ENCODE measurements at places on chromosomes 6 and 20. TPM values are rescaled to one million over a fixed set of nuclear protein-coding genes. Genes with fewer than 3 reads are reported as not detected.

Gene SLC22A16
- 0.08 TPM for total RNA-seq

Gene PTK6
- total RNA-seq, result 1.2 TPM

Gene HUS1B
- 0.51 TPM for total RNA-seq

Gene GNAS-AS1
- 0.08 TPM for total RNA-seq

GRCh38 chr6:7317538-7317937, 4.5 kb upstream of the SSR1 start:
- no peak overlapping the region for H3K27ac ChIP-seq
- H3K36me3 ChIP-seq, result no peaks in the 10 kb centered on the region

GRCh38 chr6:123022975-123023374, 26.9 kb downstream of the CLVS2 start:
- no peak for DNase-seq
- H3K4me3 ChIP-seq, result no peak overlapping the region
- H3K36me3 ChIP-seq, result no peaks in the 10 kb centered on the region
- H3K27me3 ChIP-seq, result no peaks in the 10 kb centered on the region

GRCh38 chr20:16732506-16733152, 2.8 kb downstream of the SNRPB2 start:
- peaks cover 37% of the 10 kb centered on the region for H3K36me3 ChIP-seq
- no peak overlapping the region for H3K27ac ChIP-seq
- peaks cover 5% of the 10 kb centered on the region for H3K4me1 ChIP-seq
- DNase-seq, result no peak

GRCh38 chr20:20680991-20681508, 31.4 kb downstream of the RALGAPA2 start:
- H3K27me3 ChIP-seq, result no peaks in the 10 kb centered on the region
- DNase-seq, result no peak
- H3K36me3 ChIP-seq, result peaks cover 3% of the 10 kb centered on the region

DNA sequence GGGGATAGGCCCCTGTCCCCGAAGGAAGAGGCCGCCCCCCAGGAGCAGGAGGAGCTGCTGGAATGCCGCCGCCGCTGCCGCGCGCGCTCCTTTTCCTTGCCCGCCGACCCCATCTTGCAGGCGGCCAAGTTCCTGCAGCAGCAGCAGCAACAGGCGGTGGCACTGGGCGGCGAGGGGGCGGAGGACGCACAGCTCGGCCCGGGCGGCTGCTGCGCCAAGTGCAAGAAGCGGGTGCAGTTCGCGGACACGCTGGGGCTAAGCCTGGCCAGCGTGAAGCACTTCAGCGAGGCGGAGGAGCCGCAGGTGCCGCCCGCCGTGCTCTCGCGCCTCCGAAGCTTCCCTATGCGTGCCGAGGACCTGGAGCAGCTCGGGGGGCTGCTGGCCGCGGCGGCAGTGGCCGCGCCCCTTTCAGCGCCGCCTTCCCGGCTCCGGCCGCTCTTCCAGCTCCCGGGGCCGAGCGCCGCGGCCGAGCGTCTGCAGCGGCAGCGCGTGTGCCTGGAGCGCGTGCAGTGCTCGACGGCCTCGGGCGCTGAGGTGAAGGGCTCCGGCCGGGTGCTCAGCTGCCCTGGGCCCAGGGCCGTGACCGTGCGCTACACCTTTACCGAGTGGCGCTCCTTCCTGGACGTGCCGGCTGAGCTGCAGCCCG, 630 bp downstream of the PPP1R3G start:
- no peaks in the 10 kb centered on the region for H3K27me3 ChIP-seq
- H3K27ac ChIP-seq, result peak overlapping the region; percentile 90
- DNase-seq, result peak; percentile 46

GRCh38 chr6:7249946-7250643, 62.9 kb downstream of the SSR1 start:
- no peaks in the 10 kb centered on the region for H3K27me3 ChIP-seq
- H3K36me3 ChIP-seq, result peaks cover 33% of the 10 kb centered on the region
- DNase-seq, result no peak
- no peaks in the 10 kb centered on the region for H3K4me1 ChIP-seq

- peaks cover 13% of the 10 kb centered on the region for H3K4me1 ChIP-seq
- H3K36me3 ChIP-seq, result no peaks in the 10 kb centered on the region
- DNase-seq, result no peak
Observed at GRCh38 chr20:63002511-63002910, 4.3 kb downstream of the BHLHE23 start.

GRCh38 chr6:146881228-146882181, 282.7 kb downstream of the ADGB start:
- no peaks in the 10 kb centered on the region for H3K27me3 ChIP-seq
- no peak overlapping the region for H3K27ac ChIP-seq
- DNase-seq, result no peak
- peaks cover 9% of the 10 kb centered on the region for H3K4me1 ChIP-seq

DNA sequence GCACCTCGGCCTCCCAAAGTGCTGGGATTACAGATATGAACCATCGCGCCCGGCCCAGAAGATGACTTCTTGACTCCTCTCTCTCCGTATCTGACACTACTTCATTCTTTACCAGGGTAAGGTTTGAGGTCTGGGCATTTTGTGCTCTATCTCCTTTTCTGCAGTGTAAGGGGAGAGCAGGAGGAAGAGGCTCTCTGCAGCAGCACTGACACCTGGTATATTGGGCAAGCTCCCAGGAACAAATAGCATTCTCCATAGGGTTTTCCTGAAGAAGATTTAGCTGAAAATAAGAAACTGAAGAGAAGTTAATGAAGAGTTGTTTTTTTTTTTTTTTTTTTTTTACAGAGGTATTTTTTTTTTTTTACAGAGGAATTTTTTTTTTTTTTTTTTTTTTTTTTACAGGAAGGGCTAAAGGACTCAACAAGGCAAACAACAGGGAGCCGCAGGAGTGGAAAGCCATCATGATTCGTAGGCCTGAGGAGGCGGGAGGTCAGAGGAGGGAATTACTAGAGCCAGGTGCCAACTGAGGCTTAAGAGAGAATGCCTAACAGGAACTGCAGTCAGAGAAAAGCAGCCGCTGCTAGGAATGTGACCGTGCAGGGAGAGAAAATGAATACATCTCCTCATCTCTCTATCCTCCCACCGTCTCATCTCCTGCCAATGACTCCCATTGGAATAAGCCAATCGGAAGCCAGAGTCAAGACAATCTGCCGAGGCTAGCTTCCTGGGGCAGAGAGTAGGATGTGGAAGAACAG, 34.7 kb upstream of the ADGRF4 start:
- no peak overlapping the region for H3K4me3 ChIP-seq
- peaks cover 8% of the 10 kb centered on the region for H3K27me3 ChIP-seq
- H3K36me3 ChIP-seq, result no peaks in the 10 kb centered on the region
- H3K4me1 ChIP-seq, result no peaks in the 10 kb centered on the region

- no peaks in the 10 kb centered on the region for H3K36me3 ChIP-seq
- no peaks in the 10 kb centered on the region for H3K4me1 ChIP-seq
- no peaks in the 10 kb centered on the region for H3K27me3 ChIP-seq
- DNase-seq, result no peak
- H3K4me3 ChIP-seq, result no peak overlapping the region
Observed at GRCh38 chr6:163355426-163355991, 59.0 kb upstream of the QKI start.

GRCh38 chr20:47468290-47469050, 33.2 kb upstream of the NCOA3 start:
- peaks cover 7% of the 10 kb centered on the region for H3K4me1 ChIP-seq
- H3K36me3 ChIP-seq, result no peaks in the 10 kb centered on the region
- no peak for DNase-seq
- no peak overlapping the region for H3K27ac ChIP-seq
- H3K4me3 ChIP-seq, result no peak overlapping the region

GRCh38 chr20:2757969-2758368, 42.5 kb downstream of the CPXM1 start:
- no peak overlapping the region for H3K27ac ChIP-seq
- no peaks in the 10 kb centered on the region for H3K36me3 ChIP-seq
- no peaks in the 10 kb centered on the region for H3K27me3 ChIP-seq
- H3K4me1 ChIP-seq, result no peaks in the 10 kb centered on the region

DNA sequence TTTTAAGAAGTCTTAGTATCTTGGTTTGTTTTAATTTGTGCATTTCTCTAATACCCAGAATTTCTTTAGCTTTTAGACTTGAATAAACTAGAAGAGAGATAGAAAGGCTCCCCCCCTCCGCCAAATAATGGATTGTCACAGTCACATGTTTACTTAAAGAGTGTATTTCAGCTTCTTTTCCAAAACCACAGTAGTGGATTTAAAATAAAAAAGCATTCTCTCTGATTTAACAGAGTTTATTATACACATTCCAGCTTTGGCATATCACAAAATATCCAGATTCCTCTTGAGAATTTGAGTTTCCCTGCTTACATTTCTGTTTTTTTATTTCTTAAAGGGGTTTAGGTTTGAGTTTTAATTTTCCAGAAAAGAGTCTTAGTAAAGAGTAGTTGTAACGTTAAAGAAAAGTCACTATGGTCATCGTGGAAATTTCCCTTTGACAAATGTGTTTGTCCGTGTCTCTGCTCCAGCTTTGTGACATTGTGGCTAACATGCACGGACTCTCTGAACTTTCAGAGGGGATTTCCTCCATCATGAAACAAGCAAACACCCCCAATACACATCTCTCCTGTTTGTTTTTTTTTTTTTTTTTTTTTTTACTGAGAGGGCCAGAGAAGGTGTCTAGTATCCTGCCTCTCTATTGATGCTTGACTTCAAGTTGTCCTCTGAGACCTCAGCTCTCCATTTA, 113.5 kb upstream of the SUPT3H start:
- no peak overlapping the region for H3K4me3 ChIP-seq
- H3K27me3 ChIP-seq, result no peaks in the 10 kb centered on the region

- H3K27ac ChIP-seq, result no peak overlapping the region
- H3K36me3 ChIP-seq, result no peaks in the 10 kb centered on the region
- no peak for DNase-seq
Observed at GRCh38 chr6:150293423-150294173, 75.2 kb upstream of the IYD start.

DNA sequence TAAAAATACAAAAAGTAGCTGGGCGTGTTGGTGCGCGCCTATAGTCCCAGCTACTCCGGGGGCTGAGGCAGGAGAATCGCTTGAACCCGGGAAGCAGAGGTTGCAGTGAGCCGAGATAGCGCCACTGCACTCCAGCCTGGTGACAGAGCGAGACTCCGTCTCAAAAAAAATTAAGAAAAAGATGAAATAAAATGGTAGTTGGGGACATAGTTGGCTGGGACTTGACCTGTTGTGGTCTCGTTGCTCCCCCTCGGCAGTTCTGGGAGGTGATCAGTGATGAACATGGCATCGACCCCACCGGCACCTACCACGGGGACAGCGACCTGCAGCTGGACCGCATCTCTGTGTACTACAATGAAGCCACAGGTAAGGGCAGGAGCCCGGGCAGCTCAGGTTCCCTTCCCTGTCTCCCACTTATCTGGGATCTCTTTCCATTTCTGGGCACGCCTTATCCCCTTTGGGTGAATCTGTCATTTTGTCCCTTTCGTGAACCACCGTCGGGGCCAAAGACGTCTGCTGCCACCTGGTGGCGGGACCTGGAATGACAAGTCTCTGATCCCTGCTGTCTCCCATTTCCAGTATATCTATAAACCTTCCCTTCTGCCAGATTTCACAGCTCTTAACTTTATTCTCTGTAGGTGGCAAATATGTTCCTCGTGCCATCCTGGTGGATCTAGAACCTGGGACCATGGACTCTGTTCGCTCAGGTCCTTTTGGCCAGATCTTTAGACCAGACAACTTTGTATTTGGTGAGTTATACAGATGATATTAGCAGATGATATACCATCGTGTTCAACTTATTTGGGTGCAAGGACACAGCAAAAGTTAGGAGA, 2.3 kb downstream of the TUBB start:
- peak overlapping the region; percentile 90 for H3K27ac ChIP-seq
- no peaks in the 10 kb centered on the region for H3K27me3 ChIP-seq
- H3K36me3 ChIP-seq, result peaks cover 26% of the 10 kb centered on the region
- DNase-seq, result peak; percentile 91

- H3K4me3 ChIP-seq, result no peak overlapping the region
- DNase-seq, result no peak
- H3K36me3 ChIP-seq, result no peaks in the 10 kb centered on the region
- H3K27me3 ChIP-seq, result no peaks in the 10 kb centered on the region
- no peak overlapping the region for H3K27ac ChIP-seq
- no peaks in the 10 kb centered on the region for H3K4me1 ChIP-seq
Observed at GRCh38 chr6:3036861-3037637, 31.2 kb upstream of the RIPK1 start.

DNA sequence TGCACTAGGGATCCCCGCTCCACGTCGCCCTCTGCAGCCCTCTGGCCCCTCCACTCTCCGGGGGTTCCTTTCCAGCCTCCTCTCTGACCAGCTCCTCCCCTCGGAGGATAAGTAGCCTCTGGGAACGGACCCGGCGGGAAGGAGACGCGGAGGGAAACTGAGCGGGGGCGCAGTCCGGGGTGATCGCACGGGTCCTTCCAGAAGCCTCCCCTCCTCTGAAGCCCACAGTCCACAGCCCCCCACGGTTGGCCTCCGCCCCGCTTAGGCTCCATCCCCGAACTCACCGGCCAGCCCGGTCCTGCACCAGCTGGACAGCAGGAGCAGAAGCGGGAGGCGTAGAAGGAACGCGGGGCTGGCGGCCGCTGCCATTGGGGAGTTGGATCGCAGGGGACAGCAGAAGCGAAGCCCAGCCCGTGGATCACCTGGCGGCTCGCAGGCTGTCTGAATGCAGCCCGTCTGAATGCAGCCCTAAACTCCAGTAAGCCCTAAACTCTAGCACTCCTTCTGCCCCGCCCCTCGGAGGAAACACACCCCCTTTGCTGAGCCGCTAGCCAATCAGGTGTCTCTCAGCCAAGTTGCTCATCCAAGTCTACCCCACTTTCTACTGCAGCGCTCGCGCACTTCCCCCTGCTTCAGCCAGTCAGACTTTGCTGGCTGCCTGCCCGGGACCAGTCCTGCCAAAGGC, at the start of gene RAET1G:
Gene RAET1G, minus strand, starts transcription at position 480 of the 685 bp plus-strand sequence. Its CDS starts 111 bp downstream, at position 369.
- H3K4me3 ChIP-seq, result peak within 1 kb of the TSS; percentile 63
- DNase-seq, result peak; percentile 71
- no peak within 1 kb of the TSS for H3K27ac ChIP-seq
- H3K36me3 ChIP-seq, result no peaks in the 10 kb centered on the region
- no peaks in the 10 kb centered on the region for H3K27me3 ChIP-seq

DNA sequence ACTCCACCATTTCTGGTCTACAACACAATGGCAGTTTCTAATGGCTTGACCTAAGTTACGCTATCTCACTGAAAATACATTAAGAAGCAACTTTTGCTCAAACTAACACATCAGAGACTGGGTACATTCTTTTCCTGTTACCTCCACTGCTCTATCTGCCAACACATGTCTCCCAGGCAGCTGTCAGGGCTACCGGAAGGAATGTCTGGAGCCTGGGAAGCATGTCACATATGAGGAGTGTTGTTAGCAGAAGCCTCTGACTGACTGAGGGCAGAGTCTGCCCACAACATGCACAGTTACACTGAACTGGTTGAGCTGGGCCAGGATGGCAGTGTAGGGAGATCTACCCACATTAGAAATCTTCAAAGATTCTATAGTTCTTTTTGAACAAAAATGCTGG, 264.5 kb downstream of the KIF16B start:
- no peaks in the 10 kb centered on the region for H3K27me3 ChIP-seq
- H3K27ac ChIP-seq, result no peak overlapping the region
- no peaks in the 10 kb centered on the region for H3K36me3 ChIP-seq
- H3K4me3 ChIP-seq, result no peak overlapping the region
- H3K4me1 ChIP-seq, result no peaks in the 10 kb centered on the region
- no peak for DNase-seq
